Fibroblast of lung (primary cell): ENCODE measurements at places on chromosomes 4 and X. TPM values are rescaled to one million over a fixed set of nuclear protein-coding genes. Genes with fewer than 3 reads are reported as not detected.

PPBP gene
- total RNA-seq, result not detected in 2 replicates

RIPPLY1 gene
- total RNA-seq, result not detected in 2 replicates

CXorf49B gene
- not detected in 2 replicates for total RNA-seq

STARD8 gene
- total RNA-seq, result 1.5 TPM in 2 replicates

DCLK2 gene
- 3.1 and 14.0 TPM in 2 replicates for total RNA-seq

CLGN gene
- 11.8 and 18.0 TPM in 2 replicates for total RNA-seq

MED12 gene
- total RNA-seq, result 17.5 and 33.2 TPM in 2 replicates

ZCCHC18 gene
- total RNA-seq, result 0.66 and 1.3 TPM in 2 replicates

SSX2B gene
- not detected in 2 replicates for total RNA-seq

NKX6-1 gene
- 0.17 and 0.26 TPM in 2 replicates for total RNA-seq

INTU gene
- 9.5 and 9.6 TPM in 2 replicates for total RNA-seq

GAGE13 gene
- not detected in 2 replicates for total RNA-seq

ANXA3 gene
- total RNA-seq, result 7.2 and 9.7 TPM in 2 replicates

ZNF157 gene
- total RNA-seq, result 0.17 and 0.26 TPM in 2 replicates

RENBP gene
- 5.4 and 8.8 TPM in 2 replicates for total RNA-seq

VEGFC gene
- 49.6 and 67.2 TPM in 2 replicates for total RNA-seq

FRMPD3 gene
- total RNA-seq, result under 0.01 TPM in 1 of 2 replicates, not detected in the other

DCAF12L2 gene
- under 0.01 TPM in 1 of 2 replicates, not detected in the other for total RNA-seq

F11 gene
- not detected in 2 replicates for total RNA-seq

PCDH11X gene
- 0.17 TPM in 1 of 2 replicates, not detected in the other for total RNA-seq

CFAP47 gene
- not detected in 2 replicates for total RNA-seq

MAGEB1 gene
- total RNA-seq, result not detected in 2 replicates

LRCH2 gene
- 12.8 and 19.5 TPM in 2 replicates for total RNA-seq

AFP gene
- total RNA-seq, result under 0.01 and 0.83 TPM in 2 replicates

FAM120C gene
- 4.6 and 6.9 TPM in 2 replicates for total RNA-seq

TMPRSS11A gene
- not detected in 2 replicates for total RNA-seq

TCEAL7 gene
- 32.5 and 52.6 TPM in 2 replicates for total RNA-seq

ADH1C gene
- total RNA-seq, result 0.77 and 0.83 TPM in 2 replicates

UTP3 gene
- 17.8 and 19.3 TPM in 2 replicates for total RNA-seq

HGFAC gene
- under 0.01 and 0.33 TPM in 2 replicates for total RNA-seq

EVC gene
- total RNA-seq, result 24.4 and 39.0 TPM in 2 replicates

CCDC158 gene
- total RNA-seq, result 1.3 and 1.5 TPM in 2 replicates

TRPC3 gene
- total RNA-seq, result 1.0 and 1.2 TPM in 2 replicates

CLDN34 gene
- not detected in 2 replicates for total RNA-seq

ZBED1 gene
- 24.8 and 27.7 TPM in 2 replicates for total RNA-seq

MMAA gene
- 2.3 and 2.8 TPM in 2 replicates for total RNA-seq

ZMYM3 gene
- total RNA-seq, result 9.2 and 16.8 TPM in 2 replicates
